Glomerular endothelial cell (primary cell): ENCODE measurements at places on chromosomes 1 and 21. TPM values are rescaled to one million over a fixed set of nuclear protein-coding genes. Genes with fewer than 3 reads are reported as not detected.

DNA sequence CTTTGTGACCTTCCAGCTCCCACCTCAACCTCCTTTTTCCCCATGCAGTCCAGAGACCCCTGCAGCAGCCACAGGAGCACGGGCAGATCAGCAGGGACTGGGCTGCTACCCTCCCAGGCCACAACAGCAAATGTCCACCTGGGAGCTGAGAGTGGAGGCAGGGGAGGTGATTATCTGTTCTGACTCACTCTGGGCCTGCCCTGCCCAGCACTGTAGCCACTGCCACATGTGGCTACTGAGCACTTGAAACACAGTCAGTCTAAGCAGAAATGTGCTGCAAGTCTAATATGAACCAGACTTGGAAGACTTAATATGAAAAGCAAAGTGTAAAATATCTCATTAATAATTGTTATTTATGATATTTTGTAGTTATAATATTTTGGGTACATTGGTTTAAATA, 148.9 kb upstream of the VANGL1 start:
- DNase-seq: no peak

DNA sequence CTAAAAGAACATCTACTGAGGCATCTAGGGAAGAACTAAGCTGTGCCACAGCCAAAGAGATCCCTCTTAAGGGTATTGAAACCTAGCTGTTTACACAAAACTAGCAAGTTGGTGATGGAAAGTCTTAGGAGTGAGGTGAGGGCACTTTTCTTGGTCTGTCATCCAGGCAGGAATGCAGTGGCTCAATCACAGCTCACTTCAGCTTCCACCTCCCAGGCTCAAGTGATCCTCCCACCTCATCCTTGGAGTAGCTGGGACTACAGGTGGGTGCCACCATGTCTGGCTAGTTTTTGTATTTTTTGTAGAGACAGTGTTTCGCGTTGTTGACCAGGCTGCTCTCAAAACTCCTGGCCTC, 2.4 kb downstream of the PLEKHO1 start:
- no peak for DNase-seq

DNA sequence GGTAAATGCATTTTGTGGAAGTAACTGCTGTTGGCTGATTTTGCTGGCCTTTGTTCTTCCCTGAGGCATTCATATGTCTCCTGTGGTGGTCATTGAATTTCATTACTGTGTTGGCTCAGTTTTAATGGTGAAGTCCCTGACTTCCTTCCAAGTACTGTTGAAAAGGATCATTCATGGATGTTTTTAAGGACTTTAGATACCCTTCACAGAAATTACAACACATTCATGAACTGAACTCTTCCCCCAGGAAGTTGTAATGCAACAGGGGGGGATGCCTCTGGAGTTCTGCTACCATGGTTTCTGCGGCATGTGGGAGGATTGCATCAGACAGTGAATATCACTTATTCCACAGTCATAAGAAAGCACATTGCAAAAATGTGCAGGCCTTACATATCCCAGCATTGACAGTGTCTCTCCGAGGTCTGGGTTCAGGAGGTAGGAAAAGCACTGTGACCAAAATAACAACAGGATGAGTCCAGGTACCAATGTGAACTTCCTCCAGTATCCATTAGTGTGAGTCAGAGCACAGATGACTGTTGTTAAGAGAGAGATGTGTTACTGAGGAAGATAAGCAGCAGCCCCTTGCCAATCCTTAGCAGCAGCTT, 2.1 kb upstream of the RAB3GAP2 start:
- no peak for DNase-seq

LIPI gene
- total RNA-seq: not detected in 2 replicates

LYSMD1 gene
- total RNA-seq: 4.7 and 5.9 TPM in 2 replicates

AIM2 gene
- not detected in 2 replicates for total RNA-seq
